ENCODE measurements at places on chromosomes 2 and 18. TPM values are rescaled to one million over a fixed set of nuclear protein-coding genes. Genes with fewer than 3 reads are reported as not detected.

ASB1 gene
- total RNA-seq: 11.2 TPM

- DNase-seq: no peak
These were observed 316.8 kb downstream of the DCDC2C start for GRCh38 chr2:4020153-4020552.

DNA sequence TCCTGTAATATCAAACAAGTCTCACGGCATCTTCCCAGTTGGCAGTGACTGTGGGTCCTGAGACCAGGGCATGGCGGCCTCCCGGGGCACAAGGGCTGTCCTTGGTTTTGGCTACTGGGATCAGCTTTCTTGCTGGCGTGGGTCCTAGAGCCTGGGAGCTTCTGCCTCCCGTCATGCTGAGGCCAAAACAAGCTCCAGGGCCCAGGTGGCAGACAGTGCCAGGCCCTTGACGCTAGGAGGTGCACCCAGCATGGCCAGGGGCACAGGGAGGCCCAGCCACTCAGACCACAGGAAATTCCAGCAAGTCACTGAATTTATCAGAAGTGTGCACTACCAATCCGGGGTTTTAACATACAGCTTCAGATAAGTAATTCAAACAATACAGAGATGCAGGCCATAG is 184.7 kb downstream of the EIPR1 start:
- no peak for DNase-seq

TSGA10 gene
- total RNA-seq: 7.2 TPM

DNA sequence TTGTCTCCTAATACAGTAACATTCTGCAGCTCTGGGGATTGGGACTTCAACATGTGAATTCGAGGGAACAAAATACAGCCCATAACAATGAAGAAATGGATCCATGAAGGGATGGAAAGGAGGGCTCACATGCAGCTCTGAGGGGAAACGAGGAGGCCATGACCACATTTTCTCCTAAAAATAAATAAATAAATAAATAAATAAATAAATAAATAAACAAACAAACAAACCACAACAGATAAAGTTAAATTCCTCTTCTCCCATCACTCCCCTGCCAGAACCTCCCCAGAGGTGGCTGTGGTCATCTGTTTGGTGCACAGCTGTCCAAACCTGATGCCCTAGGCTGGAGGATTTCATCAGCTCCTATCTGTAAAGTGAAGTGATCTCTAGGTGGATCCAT is 42.7 kb downstream of the MAL start:
- no peak for DNase-seq

GRCh38 chr2:159712929-159713420 is 669 bp downstream of the MARCHF7 start:
- no peak for DNase-seq

GRCh38 chr2:33011373-33011772 is 64.6 kb downstream of the LTBP1 start:
- no peak for DNase-seq

Measured in breast epithelium (tissue), 4 donors.